ENCODE measurements at places on chromosomes 16 and 17.

- DNase-seq, result no peak
Observed at GRCh38 chr17:62059414-62059813, 5.7 kb downstream of the MED13 start.

GRCh38 chr17:10793816-10794215, 10.1 kb downstream of the TMEM238L start:
- no peak for DNase-seq

- DNase-seq, result no peak
Observed at GRCh38 chr17:78089576-78090281, 38.8 kb downstream of the TMC6 start.

DNA sequence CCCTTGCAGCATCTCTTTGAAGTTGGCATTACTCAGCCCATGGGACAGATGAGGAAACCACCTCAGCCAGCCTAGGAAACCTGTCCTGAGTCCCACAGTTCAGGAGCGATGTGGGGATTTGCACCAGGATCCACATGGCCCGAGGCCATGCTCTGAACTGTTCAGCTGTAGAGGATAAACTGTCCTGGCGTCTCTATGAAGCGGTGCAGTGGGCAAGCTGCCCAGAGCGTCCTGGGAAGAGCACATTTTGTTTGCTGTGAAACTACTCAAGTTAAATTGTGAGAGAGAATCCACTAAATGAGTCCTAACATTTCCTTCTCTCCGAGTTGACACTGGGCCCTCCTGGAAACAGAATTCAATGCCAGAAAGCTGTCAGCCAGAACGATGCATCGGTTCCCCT, 276.6 kb upstream of the TNRC6C start:
- DNase-seq, result no peak

GRCh38 chr17:45973099-45973780, 25.8 kb upstream of the STH start:
- DNase-seq, result no peak

DNA sequence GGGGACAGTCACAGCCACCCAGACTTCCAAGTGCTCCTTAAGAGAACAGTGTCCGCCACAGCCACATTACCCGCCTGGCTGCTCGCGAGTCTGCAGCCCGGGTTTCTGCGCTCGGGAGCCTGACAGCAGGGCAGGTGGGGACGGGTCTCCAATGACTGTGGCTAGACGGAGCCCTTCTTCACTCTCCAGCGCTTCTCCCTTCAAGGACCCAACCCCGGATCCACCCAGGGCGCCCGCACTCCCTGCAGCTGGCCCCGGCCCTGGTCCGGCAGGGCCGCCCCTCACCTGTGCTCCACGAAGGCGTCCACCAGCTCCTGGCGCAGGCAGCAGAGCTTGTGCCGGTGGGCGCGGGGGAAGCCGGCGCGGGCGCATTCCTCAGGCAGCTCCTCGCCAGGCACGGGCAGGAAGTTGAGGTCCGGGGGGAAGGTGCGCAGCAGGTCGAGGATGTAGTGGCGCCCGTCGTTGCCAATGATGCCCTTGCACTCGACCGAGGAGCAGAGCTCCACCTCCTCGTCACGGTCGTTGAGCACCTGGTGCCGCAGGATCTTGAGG, 13.9 kb downstream of the CLUH start:
- no peak for DNase-seq

All from AG09319 (cell line).